ENCODE measurements at places on chromosomes 12 and 14.

- no peak for DNase-seq
Observed at GRCh38 chr12:93862424-93862823, 185.2 kb downstream of the CRADD start.

DNA sequence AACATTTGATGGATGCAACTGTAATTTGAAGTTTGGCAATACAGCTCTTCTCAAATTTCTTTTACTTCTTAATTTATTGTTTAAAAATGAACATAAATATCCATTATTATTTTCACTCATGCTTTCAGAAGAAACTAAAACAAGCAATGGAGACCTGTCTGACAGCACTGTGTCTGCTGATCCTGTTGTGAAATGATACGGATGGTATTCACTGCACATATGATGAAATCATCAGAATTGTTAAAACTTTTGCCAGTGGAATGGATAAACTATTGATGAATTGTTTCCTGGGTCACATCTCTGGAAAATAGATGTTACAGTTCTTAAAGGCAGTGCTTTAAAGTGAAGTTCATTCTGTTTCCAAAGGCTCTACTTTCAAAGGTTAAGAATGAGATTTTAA is 59.2 kb downstream of the WASHC4 start:
- no peak for DNase-seq

DNA sequence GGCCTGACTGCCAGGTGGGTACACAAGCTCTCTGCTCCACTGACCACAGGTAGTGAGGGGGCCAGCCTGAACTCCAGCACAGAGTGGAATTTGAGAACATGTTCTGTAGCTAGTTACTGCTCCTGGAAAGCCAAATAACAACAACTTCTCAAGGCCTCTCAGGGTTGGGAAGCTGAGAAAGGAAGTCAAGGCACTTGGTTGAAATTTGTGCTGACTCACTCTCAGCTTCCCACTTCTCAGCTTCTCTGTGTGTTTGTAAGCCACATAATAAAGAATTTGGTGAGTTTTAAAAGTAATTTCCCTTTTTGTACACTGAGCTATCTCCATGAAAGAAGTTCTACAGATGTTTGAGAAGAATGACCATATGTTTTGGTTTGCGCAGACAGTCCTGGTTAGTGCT is 234.9 kb downstream of the KTN1 start:
- no peak for DNase-seq

GRCh38 chr12:84741692-84742091 is 170.9 kb downstream of the SLC6A15 start:
- no peak for DNase-seq

DNA sequence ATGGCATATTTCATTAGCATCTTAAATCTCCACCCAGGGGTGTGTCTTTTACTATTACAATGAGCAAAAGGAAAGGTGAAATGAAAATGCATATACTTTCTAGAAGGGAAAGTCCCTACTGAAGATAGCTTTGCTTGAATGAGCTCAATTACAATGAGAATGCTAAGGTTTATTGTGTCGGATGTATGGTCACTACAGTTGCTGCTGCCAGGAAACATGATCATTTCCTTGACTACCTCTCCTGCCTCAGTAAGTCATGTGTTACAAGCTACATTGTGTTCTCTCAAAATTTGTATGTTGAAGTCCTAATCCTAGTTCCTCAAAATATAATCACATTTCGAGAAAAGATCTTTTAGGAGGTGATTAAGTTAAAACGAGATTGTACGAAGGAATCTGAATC is 322.2 kb downstream of the MDGA2 start:
- DNase-seq = no peak

DNA sequence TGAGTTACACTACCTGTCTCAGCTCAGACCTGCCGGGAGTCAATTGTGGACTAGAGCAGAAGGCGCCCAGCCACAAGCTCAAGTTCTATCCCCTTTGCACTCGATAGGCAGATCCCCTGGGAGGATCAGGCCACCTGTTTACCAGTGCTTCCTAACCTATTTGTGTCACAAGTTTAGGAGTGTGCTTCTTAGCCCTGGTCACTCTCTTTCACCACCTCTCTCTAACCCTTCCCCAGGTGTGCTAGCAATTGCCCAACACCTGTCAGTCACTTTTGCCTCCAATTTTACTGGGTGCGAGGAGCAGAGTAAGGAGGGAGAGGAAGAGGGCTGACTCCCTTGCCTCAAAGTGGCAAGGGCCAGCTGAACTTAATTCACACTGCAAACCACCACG is 745 bp upstream of the NAA30 start:
- DNase-seq = no peak

DNA sequence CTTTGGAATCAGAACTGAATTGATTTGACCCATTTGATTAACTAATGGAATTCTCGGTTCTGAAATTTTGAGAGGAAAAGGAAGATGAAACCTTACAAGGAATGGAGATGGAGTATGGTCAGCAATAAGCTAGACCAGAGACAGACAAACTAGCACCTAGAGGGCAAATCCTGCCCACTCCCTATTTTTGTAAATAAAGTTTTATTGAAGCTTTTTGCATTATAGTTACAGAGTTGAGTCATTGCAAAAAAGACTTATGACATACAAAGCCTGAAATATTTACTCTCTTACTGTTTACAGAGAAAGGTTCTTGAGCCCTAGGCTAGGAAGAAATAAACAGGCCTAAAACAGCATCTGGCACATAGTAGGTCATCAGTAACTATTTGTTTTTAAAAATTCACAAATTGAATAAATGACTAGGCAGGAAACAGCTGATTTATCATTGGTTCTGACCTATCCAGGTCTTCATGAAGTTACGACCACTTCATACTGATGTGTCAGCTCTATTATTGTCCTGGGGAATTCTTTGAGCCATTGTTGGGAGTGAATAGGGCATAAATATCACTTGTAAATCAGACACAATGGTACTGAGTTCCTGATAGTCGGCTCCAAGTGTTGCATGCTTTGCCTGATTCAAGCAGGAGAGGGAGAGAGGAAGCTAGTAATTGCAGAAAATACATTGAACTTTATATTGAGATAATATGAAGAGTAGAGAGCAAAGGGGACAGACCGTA is 14.6 kb upstream of the STAB2 start:
- DNase-seq = no peak

DNA sequence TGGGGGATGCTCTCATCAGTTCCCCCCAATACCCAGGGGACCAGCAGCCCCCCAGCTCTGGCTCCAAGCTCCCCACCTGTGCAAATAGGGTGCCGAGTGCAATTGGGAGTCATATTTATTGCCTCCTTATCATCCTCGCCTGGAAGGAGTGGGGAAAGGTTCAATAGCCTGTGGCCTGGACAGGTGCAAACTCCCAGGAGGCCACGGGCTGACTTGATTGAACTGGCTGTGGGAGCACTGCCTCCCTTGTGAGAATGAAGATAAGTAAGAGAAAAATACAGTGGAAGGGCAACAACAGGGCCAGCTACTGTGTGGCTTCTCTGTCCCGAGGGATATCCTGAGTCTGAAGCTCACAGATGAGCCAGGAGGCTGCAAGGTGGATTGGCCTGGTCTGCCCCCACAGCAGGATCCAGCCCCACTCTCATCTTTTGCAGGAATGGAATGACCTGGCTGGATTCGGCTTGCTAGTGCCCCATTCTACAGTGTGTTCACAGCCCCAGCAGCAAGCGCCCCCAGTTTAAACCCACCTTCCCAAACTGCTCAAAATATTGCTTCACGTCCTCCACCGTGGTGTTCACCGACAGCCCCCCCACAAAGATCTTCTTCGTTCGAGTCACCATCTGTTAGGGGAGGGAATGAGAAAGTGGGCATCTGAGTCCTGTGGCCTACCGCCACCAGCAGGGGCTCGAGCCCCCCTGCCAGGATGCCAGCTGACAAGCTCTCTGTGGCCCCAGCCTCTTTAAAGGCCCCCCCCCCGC is 6.3 kb downstream of the MSI1 start:
- no peak for DNase-seq

GRCh38 chr12:108597559-108598471 is at the start of gene TMEM119:
Gene TMEM119, minus strand, starts transcription at chr12:108598084. Its CDS starts 5,701 bp downstream, at chr12:108592383.
- DNase-seq = no peak

DNA sequence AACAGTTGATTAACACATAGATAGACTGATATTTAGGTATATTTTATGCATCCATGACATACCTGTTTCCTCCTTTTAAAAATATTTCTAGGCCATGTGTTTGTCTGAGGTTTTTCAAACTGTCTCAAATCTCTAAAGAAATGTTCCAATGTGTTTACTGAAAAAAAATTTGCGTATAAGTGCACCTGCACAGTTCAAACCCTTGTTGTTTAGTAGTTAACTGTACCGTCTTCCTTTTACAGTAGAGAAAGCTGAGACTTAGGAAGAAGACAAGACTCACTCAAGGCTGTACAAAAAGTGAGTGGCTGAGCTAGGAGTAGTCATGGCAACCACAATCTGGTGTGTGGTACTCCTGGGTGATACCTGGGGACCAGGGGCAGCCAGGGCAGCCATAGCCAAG is 934.6 kb downstream of the VRK1 start:
- DNase-seq = no peak

GRCh38 chr14:101072945-101073597 is 169.5 kb upstream of the RTL1 start:
- no peak for DNase-seq

DNA sequence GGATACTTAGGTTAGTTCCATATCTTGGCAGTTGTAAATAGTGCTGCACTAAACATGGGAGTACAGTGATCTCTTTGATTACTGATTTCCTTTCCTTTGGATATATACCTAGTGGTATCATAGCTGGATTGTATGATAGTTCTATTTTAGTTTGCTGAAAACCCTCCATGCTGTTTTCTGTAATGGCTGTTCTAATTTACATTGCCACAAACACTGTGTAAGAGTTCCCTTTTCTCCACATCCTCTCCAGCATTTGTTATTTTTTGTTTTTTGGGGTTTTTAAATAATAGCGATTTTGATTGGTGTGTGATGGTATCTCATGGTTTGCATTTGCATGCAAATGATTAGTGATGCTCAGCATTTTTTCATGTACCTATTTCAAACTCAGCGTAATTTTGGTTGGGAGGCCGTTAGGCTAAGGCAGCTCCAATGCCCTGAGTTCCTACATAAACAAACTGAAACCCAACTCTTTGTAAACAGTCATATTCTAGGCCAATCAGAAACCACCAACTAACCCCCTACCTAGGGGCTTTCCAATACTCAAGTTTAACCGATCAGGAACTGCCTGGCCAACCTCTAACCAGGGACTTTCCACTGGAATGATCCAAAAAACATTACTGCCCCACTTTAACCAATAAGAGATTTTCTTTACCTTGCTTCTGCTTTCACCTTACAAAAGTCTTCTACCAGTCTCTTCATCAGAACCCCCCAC is 171.6 kb downstream of the FBXL14 start:
- DNase-seq = no peak

- no peak for DNase-seq
Observed at GRCh38 chr14:56161658-56162057, 43.4 kb downstream of the PELI2 start.

DNA sequence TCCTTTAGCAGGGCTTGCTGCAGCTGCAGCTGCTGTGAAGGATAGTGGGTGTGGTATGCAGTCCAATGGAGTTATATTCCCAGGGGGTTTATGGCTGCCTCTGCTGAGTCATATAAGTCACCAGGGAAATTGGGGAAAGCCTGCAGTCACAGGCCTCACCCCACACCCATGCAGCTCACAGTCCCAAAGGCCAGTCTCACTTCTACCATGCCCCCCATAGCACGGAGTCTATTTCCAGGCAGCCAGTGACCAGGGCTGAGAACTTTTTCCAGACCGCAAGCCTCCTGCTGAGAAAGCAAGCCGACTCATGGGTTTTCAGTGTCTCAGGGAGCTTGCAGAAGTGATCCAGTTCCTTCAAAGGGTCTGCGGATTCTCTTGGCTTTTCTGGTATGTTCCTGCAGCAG is 322.4 kb upstream of the CLEC14A start:
- DNase-seq = no peak

GRCh38 chr12:24155042-24155441 is 205.6 kb upstream of the SOX5 start:
- DNase-seq = no peak

DNA sequence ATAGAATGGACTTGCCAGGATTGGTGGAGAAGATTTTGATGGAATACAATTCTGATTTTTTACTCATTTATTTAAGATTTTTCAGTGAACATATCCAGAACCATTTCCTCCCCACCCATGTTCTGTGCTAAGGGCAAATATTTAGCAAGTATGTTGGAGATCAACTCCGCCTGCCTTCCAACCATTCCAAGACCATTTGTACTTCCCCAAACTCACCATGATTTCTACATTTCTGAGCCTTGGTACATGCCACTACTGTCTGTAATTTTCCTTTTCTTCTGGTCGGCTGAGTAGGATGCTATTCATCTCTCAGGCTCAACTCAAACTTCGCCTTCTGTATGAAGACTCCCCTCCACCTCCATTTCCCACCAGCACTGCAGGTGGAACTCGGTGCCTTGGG is 150.6 kb downstream of the NTF3 start:
- no peak for DNase-seq
